ENCODE measurements at places on chromosomes 4 and X.

GRCh38 chr4:37797374-37797773 lies 29.1 kb upstream of the PGM2 start:
- no peak for DNase-seq

DNA sequence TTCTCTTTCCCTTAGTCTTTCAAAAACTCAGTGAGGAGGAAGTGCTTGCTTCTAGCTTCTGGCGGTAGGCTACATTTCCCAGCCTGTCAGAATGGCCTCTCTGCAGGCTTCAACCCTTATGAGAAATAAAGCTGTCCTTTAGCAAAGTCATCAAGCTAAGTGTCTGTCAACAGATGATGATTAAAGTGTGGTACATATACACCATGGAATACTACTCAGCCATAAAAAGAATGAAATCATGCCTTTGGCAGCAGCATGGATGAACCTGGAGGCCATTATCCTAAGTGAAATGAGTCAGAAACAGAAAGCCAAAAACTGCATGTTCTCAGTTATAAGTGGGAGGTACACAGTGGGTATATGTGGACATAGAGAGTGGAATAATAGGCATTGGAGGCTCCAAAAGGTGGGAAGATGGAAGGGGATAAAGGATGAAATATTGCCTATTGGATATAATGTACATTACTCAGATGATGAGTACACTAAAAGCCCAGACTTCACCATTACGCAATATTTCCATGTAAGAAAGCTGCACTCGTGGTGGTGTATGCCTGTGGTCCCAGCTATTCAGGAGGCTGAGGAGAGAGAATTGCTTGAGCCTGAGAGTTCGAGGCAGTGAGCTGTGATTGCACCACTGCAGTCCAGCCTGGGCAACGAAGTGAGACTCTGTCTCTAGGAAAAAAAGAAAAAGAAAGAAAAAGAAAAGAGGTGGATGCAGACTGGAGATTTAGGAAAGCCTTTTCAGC lies 7.9 kb downstream of the TRIM2 start:
- peak; percentile 42 for DNase-seq

DNA sequence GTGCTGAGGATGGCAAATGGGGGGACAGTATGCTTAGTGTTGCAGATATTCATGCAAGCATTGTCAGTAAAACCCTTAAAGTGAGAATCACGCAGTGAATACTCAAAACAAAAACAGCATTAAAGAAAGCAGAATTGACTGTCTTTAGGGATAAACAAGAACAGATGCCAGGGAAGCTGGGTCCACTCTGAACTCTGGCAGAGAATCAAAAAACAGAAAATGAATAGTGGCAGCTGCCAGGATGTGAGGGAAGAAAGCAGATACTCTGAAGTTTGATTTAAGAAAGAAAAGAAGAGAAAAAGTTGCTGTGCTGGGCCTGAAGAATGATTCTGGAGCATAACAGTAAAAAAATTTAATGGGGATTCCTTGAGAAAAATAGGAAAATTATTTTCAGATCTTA lies 131.5 kb downstream of the GABRA2 start:
- DNase-seq: no peak

GRCh38 chrX:109464231-109464630 lies 17.7 kb downstream of the GUCY2F start:
- no peak for DNase-seq

DNA sequence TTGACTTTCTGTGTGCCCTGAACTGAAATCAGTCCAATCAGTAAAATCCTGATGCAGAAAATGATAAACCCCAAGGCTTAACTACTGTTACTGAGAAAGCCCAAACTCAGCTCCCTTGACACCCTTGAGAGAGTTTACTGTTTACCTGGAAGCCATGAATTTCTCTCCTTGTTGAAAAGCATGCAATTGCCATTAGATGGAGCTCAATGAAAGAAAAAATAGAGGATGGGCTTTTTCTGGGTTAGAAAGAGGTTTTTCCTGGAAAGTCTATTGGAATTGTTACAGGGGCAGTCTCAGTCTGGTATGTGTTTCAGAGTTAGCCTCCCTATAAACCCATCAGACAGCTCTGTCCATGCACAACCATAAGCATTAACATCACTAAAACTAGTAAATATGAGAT lies 66.4 kb upstream of the C4orf54 start:
- DNase-seq: no peak

- DNase-seq: no peak
Measured at GRCh38 chr4:16764622-16765021, 133.8 kb downstream of the LDB2 start.

- no peak for DNase-seq
Measured at GRCh38 chrX:130162094-130162735, 3.4 kb downstream of the AIFM1 start.

DNA sequence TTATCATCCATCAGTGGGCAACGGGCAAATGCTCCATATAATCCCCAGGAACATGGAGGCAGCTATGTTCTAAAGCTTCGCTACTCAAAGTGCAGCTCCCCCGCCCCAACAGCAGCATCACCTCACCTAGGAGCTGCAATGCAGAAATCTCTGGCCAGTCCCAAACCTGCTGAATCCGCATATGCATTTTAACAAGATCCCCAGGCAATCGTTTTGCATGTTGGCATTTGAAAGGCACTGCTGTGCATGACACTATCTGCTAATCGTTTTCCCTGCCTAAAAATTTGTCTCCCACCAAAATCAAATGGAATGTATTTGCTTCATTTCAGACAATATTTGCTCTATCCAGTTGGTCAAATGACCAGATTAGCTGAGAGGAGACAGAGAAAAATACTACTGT lies 15.2 kb downstream of the ADGRG2 start:
- no peak for DNase-seq

DNA sequence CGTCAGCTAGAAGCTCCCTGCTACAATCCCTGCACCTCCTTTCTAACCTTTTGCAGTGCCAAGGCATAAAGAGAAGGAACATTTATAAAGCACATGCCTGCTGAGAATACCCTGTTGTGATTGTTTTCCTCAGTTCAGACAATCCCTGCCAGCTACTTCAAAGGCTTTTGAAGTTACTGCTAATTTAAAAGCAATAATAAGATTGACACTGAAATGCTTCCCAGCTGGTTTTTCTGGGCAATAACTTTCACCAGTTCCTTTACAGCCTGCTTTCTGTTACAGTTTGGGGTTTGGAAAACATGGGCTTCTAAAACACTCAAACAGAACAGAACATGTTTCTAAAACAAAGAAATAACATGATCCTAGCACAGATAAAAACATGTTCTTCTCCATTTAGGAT lies 232.3 kb upstream of the CPEB2 start:
- DNase-seq: no peak

GRCh38 chr4:123206016-123206415 lies 190.6 kb upstream of the SPRY1 start:
- DNase-seq: no peak

- peak; percentile 18 for DNase-seq
Measured at GRCh38 chrX:110442635-110443034, 84.0 kb downstream of the RTL9 start.

DNA sequence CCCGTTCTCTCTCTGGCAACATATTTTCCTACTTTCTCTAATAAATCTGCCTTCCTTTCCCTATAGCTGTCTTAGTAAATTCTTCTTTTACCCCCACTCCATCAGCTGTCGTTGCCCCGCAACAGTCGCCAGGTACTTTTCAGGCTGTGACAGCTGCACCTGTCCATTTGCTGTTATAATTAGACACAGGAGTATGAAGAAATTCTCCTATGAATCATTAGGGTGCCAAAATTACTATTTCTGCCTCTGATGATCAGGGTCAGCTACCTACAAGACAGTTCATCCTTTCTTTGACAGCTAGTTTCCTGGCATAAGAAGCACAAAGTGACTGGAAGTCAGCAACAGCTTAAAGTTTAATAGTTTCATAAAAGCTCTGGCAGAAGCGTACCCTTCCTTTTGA lies 19.5 kb upstream of the GALNTL6 start:
- DNase-seq: no peak

- DNase-seq: no peak
Measured at GRCh38 chr4:137422666-137423065, 109.6 kb downstream of the PCDH18 start.

DNA sequence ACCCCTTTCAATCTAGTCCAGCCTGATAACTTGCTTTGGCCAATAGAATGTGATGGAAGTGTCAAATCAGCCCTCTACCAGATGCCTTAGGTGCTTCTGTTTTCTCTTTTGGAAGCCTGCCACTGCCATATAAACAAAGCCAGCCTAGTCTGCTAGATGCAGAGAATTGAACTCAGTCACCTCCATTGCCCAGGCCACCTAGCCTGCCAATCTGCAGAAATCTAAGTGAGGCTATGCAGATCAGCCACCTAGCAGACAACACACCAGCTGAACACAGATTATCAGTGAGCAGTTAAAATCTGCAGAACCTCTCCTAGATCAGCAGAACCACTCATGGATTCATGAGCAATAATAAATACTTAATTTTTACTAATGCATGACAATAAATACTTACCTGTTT lies 1108.2 kb downstream of the PCDH18 start:
- DNase-seq: no peak

DNA sequence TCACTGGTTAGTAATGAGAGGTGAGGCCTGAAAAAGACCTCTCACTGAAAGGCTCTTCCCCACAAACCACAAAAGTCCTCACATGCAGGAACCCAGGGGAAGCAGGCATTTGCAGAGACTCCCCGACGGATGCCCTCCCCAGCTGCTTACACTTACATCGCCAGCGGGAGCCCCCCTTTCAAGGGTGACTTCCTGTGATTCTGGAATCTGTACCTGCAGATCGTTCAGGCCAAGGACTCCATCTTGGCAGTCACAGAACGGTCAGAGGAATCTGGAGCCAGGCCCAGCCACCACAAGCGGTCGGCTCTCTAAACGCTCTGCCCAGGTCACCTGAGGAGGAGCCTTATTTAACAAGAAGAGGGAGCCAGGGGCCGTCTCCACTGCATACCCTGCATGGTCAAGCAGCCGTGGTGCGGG lies 71.3 kb upstream of the STS start:
- DNase-seq: no peak

DNA sequence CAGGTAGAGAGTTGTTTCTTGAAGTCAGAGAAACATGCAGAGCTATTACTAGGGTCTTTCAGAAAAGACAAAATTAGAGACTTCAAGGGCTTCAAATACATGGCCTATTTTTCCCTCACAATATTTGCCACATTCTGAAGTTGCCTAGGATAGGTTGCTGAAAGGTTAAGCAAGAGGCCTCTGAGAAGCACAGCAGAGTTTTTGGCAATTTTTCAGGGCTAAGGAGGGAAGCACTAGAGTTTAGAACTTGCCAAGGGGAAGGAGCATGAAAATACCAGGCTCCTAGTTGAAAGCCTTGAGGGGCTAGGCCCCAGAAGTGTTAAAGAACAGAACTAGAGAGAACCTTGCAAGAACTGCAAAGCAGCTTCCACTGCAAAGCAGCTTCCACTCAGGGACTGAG lies 86.4 kb downstream of the ANAPC10 start:
- DNase-seq: no peak

DNA sequence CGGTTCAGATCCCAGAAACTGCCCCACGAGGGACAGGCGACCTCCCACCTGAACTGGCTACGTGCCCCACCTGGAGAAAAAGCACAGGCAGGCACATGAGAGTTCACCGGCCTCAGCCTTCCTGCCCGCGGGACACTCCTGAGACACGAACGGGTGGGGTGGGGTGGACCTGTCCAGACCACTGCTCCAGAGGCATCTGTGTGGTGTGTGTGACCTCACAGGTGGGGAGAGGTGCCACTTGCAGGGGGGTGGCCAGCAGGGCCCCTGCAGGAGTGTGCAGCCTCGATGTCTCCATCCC lies 18.5 kb downstream of the NELFA start:
- no peak for DNase-seq

- DNase-seq: no peak
Measured at GRCh38 chr4:42673082-42673425, 16.1 kb upstream of the ATP8A1 start.

- peak; percentile 95 for DNase-seq
Measured at GRCh38 chr4:108345862-108346817, 177.4 kb upstream of the LEF1 start.

GRCh38 chr4:126591583-126591982 lies 1041.2 kb upstream of the INTU start:
- no peak for DNase-seq

DNA sequence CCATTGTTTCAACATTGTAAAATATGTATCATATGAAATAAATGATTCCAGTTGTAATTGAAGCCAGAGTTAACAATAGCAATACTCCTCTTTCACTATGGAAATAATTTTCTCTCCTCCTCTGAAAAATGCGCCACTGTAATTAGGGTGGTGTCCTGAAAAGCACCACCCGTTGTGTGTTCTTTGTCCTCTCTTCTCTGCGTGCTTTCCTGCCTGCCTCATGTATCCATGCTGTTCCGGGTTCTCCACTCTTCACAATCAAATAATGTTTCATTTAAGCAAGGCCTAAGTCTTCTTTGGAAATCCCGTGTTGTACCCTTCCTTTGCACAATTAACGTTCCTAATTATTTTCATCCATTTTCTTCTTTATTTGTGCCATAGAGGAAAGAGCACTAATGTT lies 293.3 kb downstream of the ADGRL3 start:
- no peak for DNase-seq

DNA sequence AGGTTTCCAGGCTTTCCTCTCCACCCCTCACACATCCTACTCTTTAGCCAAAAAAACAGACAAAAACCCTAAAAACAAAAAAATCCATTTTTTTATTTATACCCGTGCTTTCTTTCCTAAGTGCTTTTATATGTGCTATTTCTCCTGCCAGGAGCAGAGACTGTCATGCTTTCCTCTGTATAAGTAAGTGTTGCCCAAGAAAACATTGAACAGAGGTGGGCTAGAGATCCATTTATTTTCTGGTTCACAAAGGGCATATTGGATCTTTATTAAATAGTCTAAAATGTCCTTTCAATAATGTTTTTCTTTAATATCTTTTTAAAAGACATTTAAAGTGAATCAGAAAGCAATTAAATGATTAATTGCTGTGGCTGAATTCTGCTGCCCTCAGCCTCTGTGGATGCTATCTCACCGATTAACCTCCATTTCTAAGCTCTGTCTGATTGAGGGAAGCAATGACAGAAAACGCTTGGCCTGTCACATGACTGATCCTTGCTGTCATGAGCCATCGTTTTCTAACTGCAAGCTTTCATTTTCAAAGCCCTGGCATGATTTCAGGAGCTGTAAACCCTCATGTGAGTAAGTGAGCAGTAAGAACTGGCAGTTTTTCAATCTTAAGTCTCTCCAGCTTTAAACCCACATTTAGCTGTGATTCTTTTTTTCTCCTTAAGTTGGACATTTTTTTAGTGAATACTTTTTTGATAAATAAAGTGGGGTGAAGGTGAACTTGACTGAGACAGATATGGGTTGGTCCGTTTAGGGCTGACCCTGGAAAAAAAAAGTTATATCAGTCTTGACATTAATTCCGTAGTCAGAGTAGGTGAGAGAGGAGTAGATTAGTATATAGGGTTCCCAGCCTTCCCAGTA lies 180.7 kb upstream of the PGRMC2 start:
- DNase-seq: peak; percentile 90

GRCh38 chr4:16448241-16448840 lies 222.1 kb upstream of the TAPT1 start:
- no peak for DNase-seq

DNA sequence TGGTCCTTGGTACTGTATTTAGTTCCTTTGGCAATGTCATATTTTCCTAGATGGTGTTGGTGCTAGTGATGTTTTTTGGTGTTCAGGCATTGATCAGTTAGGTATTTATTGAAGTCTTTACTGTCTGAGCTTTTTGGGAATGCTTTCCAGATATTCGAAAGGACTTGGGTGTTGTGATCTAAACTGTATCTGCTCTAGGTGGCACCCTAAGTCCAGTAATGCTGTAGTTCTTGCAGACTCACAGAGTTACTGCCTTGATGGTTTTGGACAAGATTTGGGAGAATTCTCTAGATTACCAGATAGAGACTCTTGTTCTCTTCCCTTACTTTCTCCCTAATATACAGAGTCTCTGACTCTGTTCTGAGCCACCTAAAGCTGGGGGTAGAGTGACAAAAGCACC lies 513.6 kb upstream of the PITX2 start:
- no peak for DNase-seq

GRCh38 chrX:72029483-72030411 lies 102.0 kb downstream of the RTL5 start:
- no peak for DNase-seq

Data from foreskin melanocyte (primary cell).